ENCODE measurements at places on chromosomes 6 and 20. TPM values are rescaled to one million over a fixed set of nuclear protein-coding genes. Genes with fewer than 3 reads are reported as not detected.

GRCh38 chr6:135861189-135861588 lies 9.7 kb downstream of the PDE7B start:
- DNase-seq: no peak

DNA sequence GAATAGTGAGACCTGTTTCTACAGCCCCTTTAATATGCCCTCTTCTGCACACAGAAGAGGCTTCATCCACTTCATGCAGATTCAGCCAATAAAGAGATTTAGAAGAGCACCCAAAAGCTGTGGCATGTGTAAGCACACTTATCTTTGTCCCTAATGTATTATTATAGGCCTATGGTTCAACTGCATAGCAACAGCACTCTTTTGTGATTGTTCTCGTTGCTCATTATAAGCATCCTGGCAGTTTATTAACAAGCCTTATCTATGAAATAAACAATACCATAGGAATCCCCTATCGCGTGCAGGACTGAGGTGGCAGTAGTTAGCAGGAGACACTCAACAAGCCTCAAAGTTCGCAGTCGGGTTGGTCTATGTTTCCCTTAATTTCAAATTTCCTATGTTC lies 138.5 kb upstream of the BEND6 start:
- DNase-seq: no peak

Gene CCN5
- total RNA-seq: 0.29 TPM

Gene TMEM217
- 0.49 TPM for total RNA-seq
